Hepatocyte (in vitro differentiated cells): ENCODE measurements at places on chromosomes 16 and 17.

GRCh38 chr16:75080205-75081029 lies 36.2 kb downstream of the LDHD start:
- no peak for DNase-seq

- DNase-seq, result no peak
These were observed 50.6 kb downstream of the KLHDC4 start for GRCh38 chr16:87715231-87715630.

- DNase-seq, result no peak
These were observed 55.2 kb downstream of the C16orf78 start for GRCh38 chr16:49428808-49429207.

DNA sequence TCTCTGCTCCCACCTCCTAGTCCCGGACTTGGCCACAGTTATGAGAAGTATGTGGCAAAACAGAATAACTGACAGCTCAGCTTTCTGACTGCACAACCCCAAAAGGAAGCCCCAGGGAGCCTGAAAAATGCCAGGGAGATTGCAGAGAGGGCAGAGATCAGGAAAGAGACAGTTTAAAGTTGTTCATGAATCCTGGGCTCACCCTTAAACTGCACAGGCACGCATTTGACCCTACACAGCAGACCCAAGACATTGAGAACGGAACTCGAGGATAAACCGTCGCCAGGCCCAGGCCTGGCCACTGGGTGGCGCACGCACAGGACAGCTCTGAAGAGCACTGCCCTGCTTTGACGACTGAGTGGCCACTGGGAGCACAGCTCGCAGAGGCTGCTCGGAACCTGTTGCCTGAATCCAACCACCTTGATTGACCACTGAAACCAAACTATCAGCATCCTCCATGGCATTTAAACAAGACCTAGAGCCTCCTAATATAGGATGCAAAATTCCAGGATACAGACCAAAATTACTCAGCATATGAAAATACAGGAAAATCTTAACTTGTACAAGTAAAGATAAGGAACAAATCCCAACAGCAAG lies 114.0 kb downstream of the C16orf95 start:
- peak; percentile 77 for DNase-seq

- peak; percentile 66 for DNase-seq
These were observed 75.4 kb upstream of the SDK2 start for GRCh38 chr17:73719588-73720071.

DNA sequence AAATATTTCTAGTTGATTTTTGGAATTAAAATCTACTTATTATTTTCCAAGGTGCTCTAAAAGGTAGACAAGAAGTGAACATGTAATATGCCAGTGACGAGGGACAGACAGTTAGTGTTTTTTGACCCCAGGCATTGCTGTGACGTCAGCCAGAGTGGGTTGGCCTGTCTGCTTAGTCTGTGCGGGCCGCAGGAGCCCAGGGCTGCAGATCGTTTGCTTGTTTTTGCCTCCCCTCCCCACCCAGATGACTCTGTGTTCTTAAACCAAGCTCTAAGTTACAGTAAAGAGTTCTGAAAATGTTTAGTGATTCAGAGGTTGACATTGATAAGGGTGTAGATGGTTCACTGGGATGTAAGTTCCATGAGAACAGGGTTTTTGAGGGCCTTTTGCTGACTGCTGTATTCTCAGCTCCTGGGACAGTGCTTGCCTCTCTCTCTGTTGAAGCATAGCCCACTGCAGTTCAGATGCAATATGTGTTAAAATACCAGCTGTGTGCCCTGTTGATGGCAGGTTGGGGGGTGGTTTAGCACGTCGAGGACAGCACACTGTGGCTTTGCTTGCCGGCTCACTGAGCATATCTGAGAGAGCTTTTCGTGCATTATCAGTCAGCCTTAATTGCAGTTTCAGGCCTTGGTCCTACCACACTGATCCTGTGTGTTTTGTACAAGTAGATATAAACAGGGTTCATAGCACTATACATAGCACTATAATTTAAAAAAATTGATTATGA lies 64.8 kb downstream of the SEC14L1 start:
- DNase-seq, result no peak

- no peak for DNase-seq
These were observed 2228.4 kb downstream of the TP53TG3F start for GRCh38 chr16:35687781-35688180.

GRCh38 chr16:84048270-84048669 lies 5.7 kb upstream of the SLC38A8 start:
- peak; percentile 59 for DNase-seq

GRCh38 chr17:60874772-60875171 lies 197.1 kb downstream of the BCAS3 start:
- DNase-seq, result no peak

DNA sequence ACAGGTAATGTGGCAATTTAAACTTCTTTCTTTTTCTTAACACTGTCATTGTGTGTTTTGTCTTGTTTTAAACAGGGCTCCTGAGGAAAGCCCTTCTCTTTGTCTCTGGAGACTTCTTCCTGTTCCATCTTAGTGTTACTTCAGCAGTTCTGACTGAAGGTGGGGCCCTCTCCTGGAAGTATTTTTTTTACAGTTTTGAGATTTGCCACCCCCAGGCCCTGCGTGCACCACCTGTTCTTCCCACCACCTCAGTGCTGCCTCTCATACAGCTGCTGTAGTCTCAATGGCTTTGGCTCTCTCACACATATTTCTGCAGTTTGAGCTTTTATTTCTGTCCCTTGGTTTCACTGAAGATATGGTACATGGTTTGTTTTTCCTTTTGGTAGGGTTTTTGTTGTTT lies 52.5 kb upstream of the ALDH3A1 start:
- no peak for DNase-seq

- no peak for DNase-seq
These were observed 5.7 kb downstream of the CALB2 start for GRCh38 chr16:71364133-71364681.

DNA sequence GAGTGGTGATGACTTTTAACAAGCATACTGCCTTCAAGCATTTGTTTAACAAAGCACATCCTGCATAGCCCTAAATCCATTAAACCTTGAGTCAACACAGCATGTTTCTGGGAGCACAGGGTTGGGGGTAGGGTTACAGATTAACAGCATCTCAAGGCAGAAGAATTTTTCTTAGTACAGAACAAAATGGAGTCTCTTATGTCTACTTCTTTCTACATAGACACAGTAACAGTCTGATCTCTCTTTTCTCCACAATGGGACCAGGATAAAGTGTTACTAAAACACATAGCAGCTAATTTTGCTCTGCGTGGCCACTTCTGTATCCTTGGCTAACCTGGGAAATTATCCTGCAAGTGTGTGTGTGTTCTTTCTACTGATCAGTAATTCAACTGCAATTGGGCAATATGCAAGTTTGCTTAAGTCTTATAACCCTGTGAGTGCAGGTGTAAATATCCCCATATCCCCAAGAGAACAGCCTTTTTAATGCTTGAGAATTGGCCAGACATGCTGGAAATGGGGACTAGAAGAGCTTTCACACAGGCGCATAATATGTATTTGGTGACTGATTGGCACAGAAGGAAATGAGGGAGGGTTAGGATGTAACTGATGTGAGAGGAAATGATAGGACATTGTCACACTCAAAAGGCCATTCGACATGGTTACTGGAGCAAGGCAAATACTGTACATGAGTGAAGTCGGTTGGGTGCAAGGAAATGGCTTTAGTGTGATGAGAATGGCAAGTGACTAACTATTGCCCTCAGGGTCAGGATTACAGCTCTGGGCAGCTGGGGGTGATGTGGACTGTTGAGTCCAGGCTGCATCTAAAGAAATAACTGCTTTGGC lies 10.8 kb upstream of the ANKS4B start:
- no peak for DNase-seq

DNA sequence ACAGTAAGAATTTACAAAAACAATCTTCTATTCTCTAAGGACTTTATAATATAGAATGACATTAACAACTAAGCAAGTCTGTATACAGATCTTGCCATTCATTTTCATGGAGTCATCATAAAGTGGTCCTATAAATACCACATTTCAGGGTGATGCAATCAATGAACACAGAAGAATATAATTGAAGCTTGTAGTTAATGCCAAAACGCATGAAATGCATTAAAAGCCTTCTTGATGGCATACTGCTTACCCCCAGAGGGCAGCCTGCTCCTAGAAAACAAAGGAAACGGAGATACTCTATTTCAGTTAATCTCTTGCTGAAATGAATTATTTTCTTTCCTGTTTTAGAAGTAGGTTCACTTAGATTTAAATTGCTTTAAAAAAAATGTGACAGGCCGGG lies 45.2 kb upstream of the STAC2 start:
- peak; percentile 33 for DNase-seq

DNA sequence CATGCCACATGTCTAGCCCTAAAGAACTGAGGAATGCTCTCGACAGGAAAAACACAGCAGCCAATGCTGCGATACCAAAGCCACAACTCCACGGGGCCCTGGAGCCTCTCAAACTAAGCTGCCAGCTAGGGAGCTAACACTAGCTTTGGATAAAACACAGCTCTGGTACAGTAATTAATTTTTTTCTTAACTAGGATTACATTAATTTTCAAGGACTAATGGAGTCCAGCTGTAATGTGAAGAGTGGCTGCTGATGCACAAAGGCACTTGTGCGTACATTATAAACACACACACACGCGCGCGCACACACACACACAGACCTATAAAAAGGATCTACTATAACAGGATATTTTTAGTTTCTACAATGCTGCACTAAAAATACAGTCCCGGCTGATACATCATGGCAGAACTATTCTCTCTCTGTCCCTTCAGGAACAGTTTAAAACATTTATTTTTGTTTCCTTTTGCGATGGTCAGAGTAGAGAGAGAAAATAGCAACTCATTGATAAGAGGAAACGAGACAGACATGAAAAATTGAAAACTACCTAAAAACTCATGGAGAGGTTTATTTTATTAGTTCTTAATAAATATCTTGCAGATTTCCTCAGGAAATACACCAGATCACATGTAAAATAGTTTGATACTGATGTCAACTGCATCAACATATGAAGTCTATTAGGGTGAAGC lies 88.5 kb downstream of the SMG6 start:
- no peak for DNase-seq

DNA sequence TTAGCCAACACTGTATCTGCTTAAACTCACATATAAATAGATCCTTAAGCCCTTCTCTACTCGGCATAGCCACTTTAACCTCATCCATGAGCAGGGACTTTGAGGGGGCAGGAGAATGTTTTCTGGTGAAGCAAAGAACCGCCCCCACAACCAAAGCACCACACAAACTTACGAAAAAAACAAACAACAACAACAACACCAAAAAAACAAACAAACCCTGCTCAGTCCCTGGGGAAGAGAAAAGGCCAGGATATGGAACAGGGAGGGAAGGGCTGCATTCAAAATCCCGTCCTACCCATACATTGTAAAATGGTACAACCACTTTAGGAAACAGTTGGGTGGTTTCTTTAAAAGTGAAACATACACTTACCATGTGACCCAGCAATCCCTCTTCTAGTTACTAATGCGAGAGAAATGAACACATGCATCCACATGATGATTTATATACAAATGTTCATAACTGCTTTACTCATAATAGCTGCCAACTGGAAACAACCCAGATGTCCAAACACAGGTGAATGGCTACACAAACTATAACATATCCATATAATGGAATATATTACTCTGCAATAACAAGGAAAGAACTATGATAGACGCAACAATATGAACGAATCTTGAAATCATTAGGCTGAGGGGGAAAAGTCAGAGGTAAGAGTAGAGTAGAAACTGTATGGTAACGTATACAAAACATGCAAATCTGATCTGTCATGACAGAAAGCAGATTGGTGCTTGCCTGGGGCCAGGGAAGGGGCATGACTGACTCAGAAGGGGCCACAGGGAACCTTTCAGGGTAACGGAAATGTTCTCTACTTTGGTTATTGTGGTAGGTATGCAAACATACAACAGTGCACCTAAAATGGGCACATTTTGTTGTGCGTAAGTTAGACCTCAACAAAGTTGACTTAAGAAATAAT lies 37.7 kb upstream of the TOB1 start:
- no peak for DNase-seq

- DNase-seq, result peak; percentile 24
These were observed 198.4 kb upstream of the SOX9 start for GRCh38 chr17:71922439-71922838.

DNA sequence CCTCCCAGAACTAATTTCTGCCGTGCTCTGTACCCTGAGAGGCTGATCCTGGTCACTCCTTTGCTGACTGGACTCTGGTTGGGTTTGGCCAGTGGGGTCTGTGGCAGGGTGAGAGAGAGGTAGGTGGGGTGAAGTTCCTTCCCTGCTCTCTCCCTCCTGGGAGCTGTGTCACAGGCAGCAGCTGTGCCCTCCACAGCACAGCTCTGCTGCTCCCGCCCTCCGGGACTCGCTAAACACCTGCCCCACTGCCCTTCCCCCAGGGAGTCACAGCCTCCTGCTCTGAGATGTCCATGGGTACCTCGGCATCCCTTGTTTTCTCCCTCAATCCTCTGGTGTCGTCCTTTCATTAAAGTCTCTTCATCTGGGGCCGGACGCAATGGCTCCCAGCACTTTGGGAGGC lies 66.4 kb downstream of the SRCIN1 start:
- no peak for DNase-seq

DNA sequence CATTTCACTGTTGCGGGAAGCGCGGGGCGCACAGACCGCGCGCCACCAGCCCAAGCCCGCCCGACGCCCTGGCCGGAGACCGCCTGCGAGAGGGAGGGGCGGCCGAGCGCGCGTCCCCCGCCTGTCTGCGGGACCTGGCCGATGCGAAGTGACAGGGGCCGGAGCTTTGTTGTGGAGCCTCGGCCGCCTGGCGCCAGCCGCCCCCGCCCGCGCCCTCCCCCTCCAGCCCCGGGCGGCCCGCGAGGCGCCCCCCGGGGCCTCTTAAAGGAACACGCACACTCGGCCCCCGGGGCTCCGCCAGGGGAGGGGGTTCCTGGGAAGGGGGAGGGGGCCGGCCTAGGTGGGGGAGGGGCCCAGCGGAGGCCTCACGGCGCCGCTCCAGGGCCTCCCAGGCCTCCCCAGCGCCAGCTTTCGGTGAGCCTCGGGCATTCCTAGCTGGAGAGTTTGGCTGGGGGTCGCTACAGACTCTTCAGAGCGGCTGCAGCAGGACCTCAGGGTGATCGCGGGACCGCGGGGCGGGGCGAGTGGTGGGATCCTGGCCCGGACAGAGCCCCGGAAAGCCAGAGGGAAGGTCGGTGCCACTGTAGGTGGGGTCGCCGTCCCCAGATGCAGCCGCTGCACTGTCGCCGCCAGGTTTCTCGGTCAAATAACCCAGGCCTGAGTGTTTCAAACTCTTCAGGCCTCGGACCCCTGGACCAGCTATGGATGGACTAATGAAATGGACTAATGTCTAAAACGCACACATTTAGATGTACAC lies 2.4 kb upstream of the TBX2 start:
- DNase-seq, result peak; percentile 77

GRCh38 chr17:6712854-6713129 lies 377 bp downstream of the SLC13A5 start:
- DNase-seq, result no peak

DNA sequence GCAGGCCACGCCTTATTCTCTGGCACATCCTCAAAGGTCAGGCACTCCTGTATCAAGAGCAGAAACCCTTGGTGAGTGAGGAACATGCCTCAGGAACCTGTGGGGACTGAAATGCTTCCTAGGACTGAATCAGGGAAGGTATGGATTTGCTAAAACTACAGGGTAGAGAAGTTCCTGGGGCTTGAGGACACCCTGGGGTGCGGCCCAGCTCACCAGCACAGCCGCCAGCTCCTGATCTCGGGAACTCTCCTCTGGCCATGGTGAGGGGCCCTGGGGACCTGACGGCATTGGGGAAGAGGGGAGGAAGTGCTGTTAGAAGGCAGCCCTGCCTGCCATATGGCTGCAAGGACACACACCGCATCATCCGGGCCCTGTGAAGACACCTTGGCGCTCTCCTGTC lies 7.5 kb downstream of the ZSCAN10 start:
- no peak for DNase-seq
